NCI-H187 treated with DMSO at 0.1 percent for 48 hours (cell line): ENCODE measurements at places on chromosomes 16 and 17.

DNA sequence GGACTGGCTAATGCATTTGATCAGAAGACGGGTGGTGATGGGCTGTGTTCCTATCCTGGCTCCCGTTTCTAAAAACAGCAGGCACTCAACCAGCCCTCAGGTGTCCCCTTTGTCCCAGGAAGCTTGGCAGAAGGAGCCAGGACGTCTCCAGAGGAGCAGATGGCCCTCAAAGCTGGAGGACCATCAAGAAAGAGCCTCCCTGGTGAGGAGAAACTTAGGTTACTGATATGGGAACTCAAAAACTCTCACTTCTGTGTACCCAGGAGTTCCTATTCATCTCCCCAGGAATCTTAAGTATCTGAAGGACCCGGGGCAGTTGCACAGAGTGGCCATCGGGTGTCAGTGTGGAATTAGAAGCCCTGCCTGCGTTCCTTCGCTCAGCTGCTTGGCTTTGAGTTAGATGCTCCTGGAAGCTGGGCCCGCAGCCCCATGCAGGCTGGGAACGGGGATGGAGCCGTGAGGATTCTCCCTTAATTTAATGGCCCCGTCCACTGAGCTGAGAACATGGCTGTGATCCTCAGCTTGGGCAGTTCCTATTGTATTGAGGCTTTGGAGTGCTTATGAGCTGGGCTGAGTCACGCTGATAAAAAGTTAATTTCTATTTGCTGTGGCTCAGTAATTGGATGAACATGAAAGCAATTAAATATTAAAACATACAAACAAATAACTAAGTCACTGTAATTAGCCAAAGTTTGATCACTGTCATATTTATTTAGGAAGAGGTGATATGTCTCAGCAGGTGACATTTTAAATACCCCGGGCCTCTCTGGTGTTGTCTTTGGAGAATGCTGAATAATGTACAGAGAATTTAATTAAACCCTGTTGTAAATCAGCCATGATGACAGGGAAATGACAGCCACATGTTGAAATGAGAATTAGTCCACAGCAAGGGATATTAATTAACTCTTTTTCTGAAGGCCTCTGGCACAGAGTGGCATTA, 402.1 kb downstream of the SEC14L1 start:
- DNase-seq = peak; percentile 52

DNA sequence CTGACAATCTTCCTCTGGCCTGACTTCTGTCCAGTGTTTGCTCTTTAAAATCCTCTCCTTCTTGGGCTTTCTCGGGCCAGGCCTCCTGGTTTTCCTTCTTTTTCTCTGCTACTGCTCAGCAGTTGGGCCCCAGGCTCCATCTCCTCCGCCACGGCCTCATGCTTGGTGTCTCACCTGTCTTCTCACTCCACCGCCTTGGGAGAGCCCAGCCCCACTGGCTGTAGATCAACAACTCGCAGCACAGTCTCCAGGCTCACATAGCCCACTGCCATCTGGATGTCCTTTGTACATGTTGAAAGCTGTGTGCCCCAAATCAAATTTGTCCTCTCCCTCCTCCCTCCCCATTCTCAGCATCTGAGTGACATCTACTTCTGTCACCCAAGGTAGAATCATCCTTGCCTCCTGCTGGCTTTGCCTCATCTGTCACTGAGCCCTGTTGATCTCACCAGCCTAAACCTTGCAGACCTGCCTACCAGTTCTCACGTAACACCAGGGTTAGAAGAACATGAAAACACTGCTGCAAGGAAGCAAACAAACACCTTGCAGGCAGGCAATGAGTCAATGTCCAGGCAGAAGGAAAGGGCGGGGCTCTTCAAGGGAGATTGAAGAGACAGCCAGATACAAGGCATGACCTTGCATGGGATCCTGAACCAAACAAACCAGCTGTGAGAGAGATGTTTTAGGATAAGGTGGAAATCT, 103.2 kb upstream of the SMURF2 start:
- no peak for DNase-seq

- DNase-seq = no peak
These were observed 33.7 kb downstream of the GINS3 start for GRCh38 chr16:58425756-58426494.

DNA sequence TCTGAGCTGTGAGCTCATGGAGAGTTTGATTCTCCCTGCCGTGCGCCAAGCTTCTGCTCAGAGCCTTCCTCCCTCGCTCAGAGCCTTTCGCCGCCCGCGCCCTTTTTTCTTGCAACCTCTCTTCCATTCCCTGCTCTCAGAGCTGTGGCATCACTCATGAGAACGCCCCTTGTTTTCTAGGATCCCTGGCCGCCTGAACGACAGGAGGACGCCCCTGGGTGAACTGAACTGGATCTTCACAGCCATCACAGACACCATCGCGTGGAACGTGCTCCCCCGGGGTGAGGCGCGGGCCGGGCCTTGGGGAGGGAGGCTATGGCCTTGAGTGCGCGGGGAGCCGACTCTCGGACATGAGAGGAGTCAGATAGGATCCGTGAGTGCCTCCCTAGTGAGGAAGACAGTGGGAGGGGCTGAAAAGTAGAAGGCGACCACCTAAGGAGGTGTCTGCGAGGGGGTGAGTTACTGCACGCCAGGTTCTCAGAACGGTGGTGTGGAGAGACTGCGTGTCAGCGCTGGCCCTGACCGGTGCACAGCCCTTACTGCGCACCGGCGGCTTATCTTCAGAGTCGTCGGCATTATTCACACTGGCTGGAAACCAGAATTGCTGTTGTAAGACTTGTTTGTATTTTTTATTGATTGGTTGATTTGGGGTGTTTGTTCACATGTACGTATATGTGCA, 169.5 kb upstream of the CHMP6 start:
- DNase-seq = no peak

DNA sequence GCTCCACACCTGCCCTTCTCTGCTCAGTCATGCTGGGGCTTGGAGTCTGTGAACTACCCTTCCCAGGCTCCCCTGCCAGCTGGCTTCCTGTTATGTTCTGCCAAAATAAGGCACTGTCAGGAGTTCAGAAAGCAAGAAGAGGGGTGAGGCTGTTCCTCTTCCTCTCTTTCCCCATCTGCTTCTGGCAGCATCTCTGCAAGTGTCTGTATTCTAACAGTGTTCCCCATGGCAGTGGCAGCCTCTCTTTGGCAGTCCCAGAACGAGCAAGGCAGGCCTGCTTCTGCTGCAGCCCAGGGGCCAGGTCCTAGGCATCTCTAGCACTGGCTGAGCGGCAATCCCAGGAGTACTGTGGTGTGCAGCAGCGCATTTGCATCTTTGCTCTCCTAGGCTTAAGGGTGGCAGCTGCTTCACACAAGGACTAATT, 219.1 kb downstream of the STX8 start:
- DNase-seq = no peak

- no peak for DNase-seq
These were observed 170.4 kb downstream of the ZFHX3 start for GRCh38 chr16:72877374-72878028.

- no peak for DNase-seq
These were observed 8.4 kb downstream of the GALK1 start for GRCh38 chr17:75756451-75757085.

DNA sequence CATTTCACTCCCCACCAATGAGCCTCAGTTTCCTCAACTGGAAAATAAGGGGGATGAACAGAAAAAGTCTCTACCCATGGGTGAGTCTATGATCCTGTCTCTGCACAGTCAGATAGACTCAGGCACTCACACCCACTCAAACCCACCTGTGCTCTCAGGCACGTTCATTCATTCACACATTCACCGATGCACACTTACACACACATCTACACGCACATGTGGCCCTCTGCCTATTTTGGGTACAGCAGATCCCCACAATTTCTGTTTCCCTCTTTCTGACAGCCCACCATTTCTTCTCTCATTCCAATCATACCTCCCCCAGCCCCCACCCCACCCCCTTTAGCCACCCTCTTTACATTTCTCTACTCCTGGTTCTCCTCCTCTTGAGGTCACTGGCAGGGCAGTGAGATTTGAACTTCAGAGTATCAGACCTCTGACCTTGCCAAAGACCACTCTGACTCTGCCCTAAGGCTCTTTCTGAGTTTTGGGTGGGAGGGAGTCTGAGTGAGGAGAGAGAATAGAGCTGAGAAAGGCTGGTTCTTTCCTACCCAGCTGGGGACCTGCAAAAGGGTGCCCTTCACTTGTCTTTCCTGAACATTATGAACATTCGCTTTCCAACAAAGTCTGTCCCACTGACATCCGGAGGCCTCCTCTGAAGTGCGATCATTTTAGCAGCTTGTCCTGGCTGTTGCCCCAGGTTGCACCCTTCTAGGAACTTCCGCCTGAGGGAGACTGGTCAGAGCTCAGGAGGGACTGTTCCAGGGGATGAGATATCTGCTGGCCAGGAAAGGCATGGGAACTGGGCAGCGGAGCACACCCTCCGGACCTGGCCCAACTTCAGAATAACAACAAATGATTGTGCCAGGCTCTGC, 10.1 kb upstream of the COL1A1 start:
- DNase-seq = no peak

GRCh38 chr16:22937169-22937568, 123.2 kb downstream of the HS3ST2 start:
- no peak for DNase-seq

DNA sequence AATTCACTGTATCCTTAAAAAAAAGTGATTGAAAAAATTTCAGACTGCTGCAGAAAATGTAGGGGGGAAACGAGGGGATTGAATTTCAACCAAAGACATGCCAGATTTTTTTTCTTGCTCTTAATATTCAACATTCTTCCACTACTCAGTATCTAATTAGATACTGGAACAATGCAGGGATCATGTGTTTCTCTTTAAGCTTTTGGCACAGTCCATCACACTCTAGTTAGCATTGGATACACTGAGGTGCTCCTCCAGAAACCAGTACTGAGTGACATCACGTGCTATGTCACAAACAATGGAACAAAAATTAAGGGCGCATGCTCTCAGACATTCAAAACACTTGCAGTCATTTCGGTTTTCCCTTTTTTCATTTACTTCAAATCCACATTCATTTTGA, 298.6 kb upstream of the PSMD7 start:
- no peak for DNase-seq

DNA sequence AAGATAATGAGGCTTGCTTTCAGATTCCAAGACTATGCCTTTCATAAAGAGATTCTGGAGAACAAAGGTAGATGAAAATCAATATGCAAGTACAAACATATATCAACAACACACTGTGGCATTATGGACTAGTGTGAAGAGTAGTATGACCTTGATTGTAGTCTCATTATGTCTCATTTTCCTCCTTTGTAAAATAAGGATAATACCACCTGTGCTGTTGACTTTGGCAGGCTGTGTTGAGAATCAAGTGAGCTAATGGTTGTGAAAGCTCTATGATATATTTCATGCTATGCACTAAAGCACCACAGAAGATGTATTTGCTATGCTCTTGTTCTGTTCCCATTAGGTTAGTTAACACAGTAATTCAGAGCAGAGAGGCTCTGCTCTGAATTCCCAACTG, 78.5 kb upstream of the NACA2 start:
- no peak for DNase-seq

- no peak for DNase-seq
These were observed at the start of gene CALB2 for GRCh38 chr16:71358464-71358998. CALB2 (plus strand) TSS chr16:71358723; CDS start chr16:71358793, 70 bp downstream.

- DNase-seq = no peak
These were observed 4.7 kb upstream of the CHD3 start for GRCh38 chr17:7883781-7884386.

DNA sequence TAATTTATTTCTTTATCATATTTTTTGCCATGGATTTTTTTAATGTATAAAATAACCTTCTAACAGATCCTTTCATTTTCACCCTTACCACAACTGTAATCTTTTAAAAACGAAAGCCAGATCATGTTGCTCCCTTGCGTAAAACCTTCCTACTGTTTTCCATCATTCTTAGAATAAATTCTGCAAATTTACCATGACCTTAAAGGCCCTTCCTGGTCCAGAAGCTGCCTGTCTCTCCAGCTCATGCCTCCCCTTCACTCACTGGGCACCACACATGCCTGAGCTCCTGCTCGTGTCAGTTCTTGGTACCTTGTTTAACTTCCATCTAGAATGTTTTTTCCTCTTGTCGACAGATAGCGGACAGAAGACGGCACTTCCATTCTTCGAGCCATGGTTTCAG, 245.0 kb upstream of the CDH5 start:
- no peak for DNase-seq

- DNase-seq = no peak
These were observed 55.6 kb downstream of the IKZF3 start for GRCh38 chr17:39808409-39808997.

DNA sequence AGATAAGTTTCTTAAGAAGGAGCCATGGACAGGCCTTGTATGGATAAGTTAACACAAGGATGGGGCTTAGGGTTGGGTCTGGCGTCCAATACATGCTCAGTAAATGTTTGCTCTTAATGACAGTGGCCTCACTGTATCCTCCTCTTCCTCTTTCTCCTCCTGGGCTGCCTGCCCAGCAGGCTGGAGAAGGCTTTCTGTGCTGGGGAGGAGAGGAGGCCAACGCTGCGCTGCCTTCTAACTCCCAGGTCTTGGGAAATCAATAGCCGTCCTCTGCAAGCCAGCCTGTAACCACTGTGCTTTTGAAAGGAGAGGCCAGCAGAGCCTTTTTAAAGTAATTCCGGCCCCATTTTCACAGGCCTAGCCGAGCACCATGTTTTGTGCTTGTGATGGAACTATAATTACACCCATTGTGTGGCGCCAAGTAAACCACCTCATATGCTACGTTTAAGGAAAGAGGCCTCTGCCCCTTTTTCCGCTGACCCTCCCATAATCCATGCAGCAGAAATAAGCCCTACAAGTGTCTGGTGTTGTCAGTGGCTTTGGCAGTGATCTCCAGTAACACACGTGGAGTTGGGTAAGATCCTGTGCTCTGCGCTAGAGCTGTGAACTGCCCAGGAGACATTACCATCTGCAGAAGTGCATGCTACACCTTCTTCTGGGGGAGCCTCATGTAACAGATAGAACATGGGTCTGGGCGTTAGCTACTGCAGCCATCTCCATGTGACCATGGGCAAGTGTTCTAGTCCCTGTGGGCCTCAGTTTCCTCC, 368.2 kb downstream of the SNX29 start:
- DNase-seq = no peak

GRCh38 chr17:78180083-78180482, 6.8 kb downstream of the TK1 start:
- no peak for DNase-seq

- DNase-seq = no peak
These were observed 617 bp upstream of the CCR7 start for GRCh38 chr17:40565769-40566409.

DNA sequence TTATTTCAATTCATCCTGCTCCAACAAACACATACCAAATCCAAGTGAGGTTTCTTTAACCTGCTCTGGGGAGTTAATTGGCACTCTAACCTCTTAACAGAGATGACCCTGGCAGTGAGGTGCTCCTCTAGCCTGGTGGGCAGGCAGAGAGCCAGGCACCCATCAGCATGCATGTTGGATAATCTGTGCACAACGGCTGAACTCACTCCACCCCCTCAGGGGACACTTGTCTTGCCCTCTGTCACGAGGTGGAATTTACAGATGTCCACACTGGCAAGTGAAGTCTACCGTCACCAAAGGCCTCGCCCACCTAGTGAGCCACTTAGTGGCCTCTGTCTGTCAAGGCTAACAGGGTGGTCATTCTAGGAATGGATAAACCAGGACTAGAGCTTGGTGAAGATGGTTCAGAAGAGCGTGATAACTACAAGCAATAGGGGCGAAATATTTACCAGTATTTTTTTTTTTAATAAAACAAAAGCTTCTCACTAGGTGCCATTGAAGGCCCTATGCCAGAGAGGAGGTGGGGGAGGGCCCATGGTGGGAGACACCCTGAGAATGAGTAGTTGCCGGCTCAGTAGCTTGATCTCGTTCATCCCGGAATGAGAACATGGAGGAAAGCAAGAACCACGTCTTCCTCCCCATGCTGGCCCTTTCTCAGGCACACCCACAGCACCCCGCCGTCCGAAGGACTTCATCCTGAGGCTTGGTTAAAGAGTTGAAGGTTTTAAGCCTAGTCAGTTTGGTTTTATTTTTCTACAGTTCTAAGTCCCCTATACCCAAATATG, 25.2 kb downstream of the PLD6 start:
- no peak for DNase-seq

- DNase-seq = no peak
These were observed 28.3 kb downstream of the G6PC1 start for GRCh38 chr17:42928714-42929496.
